Dermis lymphatic vessel endothelial cell (primary cell): ENCODE measurements at places on chromosomes 12 and 14. TPM values are rescaled to one million over a fixed set of nuclear protein-coding genes. Genes with fewer than 3 reads are reported as not detected.

SCN8A gene
- total RNA-seq, result 0.09 and 0.54 TPM in 2 replicates

B3GNT4 gene
- under 0.01 and 0.17 TPM in 2 replicates for total RNA-seq

PRORP gene
- total RNA-seq, result 18.7 and 24.6 TPM in 2 replicates

CLEC7A gene
- total RNA-seq, result 0.33 and 0.43 TPM in 2 replicates
